NCI-H345 (cell line): ENCODE measurements at places on chromosomes 12 and 14.

GRCh38 chr14:32468955-32469354 lies 139.9 kb downstream of the AKAP6 start:
- DNase-seq: no peak

- no peak for DNase-seq
Observed at GRCh38 chr14:34237677-34238076, 224.4 kb downstream of the SPTSSA start.

- no peak for DNase-seq
Observed at GRCh38 chr14:56874375-56874774, 64.1 kb upstream of the OTX2 start.

GRCh38 chr12:116202433-116202832 lies 75.1 kb downstream of the MED13L start:
- no peak for DNase-seq

DNA sequence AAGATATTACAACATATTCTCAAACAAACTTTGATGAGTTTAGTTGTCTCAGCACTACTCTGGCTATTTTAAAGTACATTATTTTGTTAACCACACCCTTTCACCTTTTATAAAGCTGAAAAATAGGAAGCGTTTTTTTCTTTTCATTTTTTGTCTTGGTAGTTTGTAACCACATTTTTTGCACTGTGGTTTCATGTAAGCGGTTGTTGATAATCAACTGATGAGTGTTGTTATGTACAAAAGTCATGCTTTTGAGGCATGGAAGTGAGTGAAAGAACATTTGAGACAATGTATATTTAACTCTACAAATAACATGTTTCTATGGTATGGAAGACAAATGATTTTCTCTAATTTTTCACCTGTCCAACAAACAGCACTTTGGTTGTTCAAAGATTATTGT lies 52.1 kb upstream of the ATP2B1 start:
- DNase-seq: no peak

DNA sequence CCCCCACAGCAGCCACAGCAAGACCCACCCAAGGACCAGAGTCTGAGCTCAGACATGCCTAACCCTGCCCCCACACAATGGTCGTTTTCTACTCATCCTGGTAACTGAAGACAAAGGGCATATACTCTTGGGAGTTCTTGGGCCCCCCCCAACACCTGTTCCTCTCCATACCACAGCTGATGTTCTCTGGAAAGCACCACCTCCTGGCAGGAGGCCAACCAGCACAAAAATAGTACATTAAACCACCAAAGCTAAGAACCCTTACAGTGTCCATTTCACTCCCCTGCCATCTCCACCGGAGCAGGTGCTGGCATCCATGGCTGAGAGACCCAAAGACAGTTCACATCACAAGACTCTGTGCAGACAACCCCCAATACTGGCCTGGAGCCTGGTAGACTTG lies 80.6 kb upstream of the DAAM1 start:
- DNase-seq: peak; percentile 58

GRCh38 chr14:104034976-104035699 lies 50.4 kb upstream of the ASPG start:
- DNase-seq: no peak

DNA sequence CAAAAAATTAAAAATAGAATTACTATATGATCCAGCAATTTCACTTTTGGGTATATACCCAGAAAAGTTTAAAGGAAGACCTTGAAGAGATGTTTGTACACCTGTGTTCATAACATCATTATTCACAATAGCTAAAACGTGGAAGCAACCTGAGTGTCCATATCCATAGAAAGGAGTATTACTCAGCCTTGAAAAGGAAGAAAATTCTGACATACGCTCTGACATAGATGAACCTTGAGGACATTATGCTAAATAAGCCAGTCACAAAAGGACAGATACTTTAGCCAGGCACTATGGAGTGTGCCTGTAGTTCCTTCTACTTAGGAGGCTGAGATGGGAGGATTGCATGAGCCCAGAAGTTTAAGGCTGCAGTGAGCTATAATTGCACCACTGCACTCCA lies 6.1 kb upstream of the RD3L start:
- DNase-seq: no peak

GRCh38 chr12:2346416-2346815 lies 293.6 kb downstream of the CACNA1C start:
- no peak for DNase-seq

GRCh38 chr12:1553536-1553935 lies 40.8 kb downstream of the FBXL14 start:
- no peak for DNase-seq

GRCh38 chr14:95522556-95522955 lies 6.1 kb upstream of the SYNE3 start:
- DNase-seq: no peak

DNA sequence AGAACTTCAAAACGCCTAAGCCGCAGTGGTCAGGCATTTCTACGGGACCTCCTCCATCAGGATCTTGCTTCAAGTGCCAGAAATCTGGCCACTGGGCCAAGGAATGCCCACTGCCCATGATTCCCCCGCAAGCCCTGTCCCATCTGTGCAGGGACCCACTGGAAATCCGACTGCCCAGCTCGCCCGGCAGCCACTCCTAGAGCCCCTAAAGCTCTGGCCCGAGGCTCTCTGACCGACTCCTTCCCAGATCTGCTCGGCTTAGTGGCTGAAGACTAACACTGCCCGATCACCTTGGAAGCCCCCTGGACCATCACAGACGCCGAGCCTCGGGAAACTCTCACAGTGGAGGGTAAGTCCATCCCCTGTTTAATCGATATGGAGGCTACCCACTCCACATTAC lies 1113.0 kb upstream of the TMEM132C start:
- no peak for DNase-seq

- no peak for DNase-seq
Observed at GRCh38 chr14:65239143-65239937, 137.0 kb upstream of the MAX start.

- no peak for DNase-seq
Observed at GRCh38 chr12:84760091-84760865, 152.3 kb downstream of the SLC6A15 start.

DNA sequence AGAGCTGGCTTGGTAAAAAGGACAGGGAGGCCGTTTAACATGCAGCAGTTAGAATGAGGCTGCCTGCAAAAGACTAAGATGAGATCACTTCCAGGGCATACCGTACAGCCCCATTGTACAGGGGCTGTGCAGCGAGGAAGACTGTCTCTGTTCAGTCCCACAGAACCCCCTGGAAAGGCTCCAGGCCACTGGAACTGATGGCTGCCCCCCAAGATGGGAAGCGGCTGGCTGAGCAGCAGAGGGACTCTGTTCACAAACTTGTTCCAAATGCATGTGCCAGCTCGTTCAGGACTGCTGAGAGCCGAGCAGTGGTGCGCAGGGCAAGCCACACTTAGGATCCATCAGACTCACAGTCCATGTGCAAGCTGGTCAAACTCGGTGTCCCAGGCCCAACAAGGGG lies 82.9 kb downstream of the CHGA start:
- DNase-seq: no peak

DNA sequence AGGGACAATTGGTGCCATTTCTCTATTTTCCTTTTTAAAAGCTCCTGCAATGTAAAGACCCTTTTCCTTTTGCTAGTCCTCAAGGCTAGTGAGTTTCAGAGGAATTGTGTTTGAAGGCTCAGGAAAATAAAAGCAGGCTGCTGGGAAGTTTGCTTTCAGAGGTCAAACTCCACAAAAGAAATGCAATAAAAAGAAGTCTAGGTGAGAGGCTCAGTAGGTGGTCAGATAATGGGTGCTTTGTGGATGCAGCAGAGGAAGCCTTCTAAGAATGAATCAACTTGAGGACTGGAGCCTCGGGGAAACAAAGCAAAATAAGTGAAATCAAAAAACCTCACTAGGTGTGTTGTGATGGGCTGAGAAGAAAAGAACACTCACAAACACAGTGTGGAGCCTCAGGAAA lies 10.3 kb downstream of the CCDC175 start:
- DNase-seq: no peak

GRCh38 chr14:91245029-91245428 lies 525 bp upstream of the GPR68 start:
- no peak for DNase-seq

DNA sequence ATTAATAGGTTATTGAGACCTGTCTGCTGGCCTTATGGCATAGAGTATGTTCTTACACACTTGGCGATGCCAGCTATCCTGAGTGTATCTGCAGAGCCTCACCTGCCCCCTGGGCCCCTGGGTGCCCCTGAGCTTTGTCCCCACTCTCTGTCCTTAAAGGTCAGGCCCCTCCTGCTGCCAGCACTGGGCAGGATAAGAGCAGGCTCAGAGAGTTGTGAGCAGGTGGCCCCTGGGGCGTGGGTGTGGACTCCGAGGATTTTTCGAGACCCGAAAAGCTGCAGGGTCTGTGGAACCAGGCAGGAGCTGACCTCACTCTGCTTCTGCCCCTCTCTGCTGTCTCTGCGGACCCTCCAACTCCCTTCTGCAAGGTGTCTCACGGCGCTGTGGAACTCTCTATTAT lies 8.2 kb downstream of the HIP1R start:
- DNase-seq: no peak

DNA sequence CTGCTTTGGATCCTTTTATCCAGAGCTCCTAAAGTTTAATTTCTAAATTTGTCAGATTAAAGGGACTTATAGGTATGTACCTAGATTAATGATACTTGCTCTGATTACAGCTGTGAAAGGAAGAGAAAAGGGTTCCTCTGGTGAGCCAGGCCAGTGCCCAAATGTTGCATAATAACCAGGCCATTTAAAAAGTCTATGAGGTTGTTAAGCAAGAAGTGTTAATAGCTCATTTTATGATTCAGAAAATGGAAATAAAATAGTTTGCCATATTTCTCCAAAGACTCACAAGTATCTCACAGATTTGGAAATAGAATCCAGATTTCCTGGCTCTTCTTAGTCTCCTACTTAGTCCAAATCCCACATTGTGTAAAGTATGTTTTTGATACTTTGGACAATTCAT lies 67.6 kb downstream of the SLC38A6 start:
- DNase-seq: no peak

- no peak for DNase-seq
Observed at GRCh38 chr14:90450667-90451066, 53.8 kb downstream of the CALM1 start.

DNA sequence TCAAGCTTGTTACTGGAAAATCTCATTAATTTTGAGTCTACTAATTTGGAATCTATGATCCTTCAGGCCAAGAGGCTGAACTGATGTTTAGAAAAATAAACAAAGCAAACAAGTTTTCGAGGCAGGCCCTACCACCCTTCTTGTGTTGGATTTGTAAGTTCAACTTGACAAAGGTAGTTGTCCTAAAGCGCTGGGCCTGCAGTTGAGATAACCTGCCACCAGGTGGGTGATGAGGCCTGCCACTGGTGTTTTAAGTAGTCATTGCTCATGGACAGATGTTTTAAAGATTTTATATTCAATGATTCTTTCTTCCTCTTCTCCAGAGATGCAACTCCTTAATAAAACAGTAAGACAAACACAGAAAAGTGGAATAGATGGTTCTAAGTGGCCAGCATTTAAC lies 19.4 kb downstream of the ACVRL1 start:
- peak; percentile 17 for DNase-seq

GRCh38 chr12:104823985-104824461 lies 134.1 kb downstream of the SLC41A2 start:
- no peak for DNase-seq

GRCh38 chr12:607541-608001 lies 55.7 kb downstream of the NINJ2 start:
- DNase-seq: no peak

DNA sequence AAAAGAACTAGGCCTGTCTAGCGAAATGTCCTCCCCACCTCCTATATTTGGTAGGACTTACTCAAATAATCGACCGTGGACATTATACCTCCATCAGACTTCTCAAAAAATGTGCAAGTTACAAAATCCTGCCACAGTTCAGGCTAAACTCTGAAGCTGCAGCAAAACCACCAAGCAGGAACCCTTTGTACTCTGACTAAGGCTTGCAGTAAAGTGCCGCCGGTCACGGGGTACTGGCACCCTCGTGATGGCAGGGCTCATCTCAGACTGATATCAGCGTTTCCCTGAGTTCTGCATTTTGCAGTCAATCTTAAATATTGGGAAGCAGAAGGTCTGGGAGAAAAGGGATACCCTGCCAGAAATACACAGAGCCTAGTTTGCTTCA lies 17.1 kb downstream of the SLC11A2 start:
- DNase-seq: no peak

- peak; percentile 64 for DNase-seq
Observed at GRCh38 chr14:96192975-96193805, 11.4 kb upstream of the BDKRB2 start.

DNA sequence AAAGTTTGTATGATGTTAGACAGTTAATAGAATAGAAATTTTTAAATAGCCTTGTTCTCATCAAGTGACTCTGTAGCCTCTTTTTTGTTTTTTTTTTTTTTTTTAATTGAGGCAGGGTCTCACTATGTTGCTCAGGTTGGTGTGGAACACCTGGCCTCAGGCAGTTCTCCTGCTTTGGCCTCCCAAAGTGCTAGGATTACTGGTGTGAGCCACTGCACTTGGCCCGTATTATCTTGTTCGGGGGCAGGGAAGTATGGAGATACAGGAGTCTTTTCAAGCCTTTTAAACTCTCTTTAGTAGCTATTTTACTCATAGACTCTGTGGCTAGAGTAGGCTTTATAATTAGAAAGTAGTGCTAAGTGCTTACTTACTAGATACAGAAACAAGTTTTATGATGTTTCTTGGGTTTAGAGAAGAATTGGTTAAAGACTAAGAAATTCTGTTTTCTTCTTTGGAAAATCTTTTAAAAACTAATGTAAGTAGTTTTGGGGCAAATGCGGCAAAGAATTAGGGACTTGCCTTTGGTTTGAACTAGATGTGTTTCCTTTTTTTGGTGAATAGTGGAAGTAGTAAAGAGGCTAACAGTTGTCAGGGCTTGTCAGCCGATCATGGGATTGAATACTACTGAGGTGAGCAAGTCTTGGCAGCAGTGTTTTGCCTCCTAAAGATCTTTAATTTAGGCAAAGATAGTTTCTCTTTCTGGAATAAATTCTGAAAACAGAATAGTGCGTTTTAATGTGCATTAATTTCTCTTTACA lies 31.3 kb downstream of the FBXO34 start:
- DNase-seq: no peak

DNA sequence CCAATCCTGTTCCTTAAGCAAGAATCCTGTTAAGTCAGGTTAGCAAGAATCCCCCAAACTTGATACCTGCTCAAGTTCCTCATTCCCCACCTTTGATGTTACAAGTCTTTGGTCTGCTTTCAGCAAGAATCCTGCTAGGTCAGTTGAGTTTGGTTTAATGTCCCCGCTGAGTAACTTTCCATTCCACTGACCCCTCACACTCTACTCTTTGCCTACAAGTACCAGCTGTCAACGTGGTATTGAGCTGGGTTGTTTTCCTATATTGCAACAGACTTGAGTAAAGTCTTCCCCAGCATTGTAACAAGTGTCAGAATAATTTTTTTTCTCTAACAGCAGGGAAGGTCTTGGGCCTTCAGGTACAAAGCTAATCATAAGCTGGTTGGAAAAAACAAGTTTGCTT lies 6.3 kb downstream of the PPM1H start:
- no peak for DNase-seq

DNA sequence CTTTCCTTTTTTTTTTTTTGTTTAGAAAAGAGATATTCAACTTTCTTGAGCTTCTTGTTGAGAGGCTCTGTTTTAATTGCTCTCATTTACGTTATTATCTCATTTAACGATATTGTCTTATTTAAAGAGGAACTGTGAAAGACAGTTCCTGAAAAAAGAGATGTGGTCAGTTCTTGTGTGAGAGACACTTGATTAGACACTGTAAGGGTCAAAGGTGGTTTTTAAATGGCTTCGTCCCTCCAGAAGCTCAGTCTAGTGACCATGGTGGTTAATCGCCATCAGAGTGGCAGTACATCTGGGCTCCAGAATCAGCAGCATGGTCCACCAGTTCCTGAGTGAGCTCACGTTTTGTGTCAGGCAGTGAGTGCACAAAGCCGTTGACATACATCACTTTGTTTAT lies 57.9 kb upstream of the KCNA5 start:
- no peak for DNase-seq
